ENCODE measurements at places on chromosomes 5 and 9.

DNA sequence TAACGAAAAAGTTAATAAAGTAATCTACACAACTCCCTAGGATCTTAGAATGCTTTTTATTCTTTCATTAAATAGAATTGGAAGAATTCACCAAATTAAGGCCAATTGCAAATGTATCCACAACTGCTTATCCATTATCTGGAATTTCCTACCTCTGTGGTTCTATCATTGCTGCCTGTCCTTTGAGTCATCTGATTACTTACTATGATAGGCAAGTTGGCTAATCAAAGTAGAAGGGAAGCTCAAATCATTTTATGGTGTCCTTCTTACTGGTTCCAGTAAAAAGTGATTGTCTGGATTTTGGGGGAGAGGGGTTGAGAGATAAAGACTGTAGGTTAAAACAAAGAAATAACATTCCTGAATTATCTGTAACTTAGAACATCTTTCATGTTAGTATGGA is 161.4 kb upstream of the GNA14 start:
- DNase-seq, result no peak

GRCh38 chr9:123251324-123251723 is 17.1 kb downstream of the STRBP start:
- DNase-seq, result no peak

DNA sequence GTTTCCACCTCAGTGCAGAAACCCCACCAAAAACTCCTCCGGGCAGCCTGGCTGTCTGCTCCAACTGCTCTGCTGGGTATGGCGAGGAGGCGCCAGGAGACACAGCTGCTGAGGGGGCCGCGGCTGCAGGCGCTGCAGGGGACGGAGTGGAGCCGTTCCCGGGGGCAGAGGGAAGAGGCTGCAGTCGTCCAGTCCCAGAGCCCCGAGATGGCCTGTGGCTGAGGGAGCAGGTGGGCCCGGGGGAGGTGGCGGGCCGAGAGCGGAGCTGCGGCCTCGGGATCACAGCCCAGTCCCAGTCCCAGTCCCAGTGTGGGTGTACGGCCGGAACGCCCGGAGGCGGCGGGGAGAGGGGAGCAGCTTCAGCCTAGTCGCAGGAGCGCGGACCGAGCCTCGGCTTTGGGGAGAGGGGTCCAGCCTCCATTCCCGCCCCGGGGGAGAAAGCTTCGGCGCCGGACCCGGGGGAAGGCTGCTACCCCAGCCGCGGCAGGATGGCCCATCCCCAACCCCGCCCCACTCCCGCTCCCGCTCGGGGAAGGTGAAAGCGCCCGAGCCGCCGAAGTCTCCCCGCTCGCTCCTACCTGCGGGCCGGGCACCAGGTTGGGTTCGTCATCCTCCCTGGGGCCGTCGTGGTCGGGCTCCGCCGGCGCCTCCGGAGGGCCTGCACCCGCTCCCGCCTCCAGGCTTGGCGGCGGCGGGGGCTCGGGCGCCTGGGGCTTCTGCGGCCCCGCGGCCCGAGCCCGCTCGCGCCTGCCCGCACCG is 513 bp downstream of the FAM193B start:
- DNase-seq, result no peak

GRCh38 chr5:126969548-126969947 is 60.8 kb downstream of the MARCHF3 start:
- no peak for DNase-seq

DNA sequence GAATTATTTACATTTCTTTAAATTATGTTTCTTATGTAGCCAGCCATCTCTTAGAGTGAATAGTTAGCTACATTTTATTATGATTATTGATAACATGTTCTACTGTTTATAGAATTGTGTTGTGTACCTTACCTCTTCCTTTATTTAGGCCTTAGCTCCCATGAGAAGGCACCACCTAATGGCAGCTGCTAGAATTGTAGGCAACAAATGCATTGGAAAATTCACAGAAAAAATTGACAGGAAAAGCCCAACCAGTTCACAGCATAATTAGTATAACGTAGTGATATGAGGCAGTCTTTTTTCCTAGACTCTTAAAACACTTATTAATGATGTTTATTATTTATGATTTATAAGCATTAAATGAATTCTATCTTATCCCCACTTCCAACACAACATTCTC is 175.8 kb downstream of the WDR70 start:
- no peak for DNase-seq

DNA sequence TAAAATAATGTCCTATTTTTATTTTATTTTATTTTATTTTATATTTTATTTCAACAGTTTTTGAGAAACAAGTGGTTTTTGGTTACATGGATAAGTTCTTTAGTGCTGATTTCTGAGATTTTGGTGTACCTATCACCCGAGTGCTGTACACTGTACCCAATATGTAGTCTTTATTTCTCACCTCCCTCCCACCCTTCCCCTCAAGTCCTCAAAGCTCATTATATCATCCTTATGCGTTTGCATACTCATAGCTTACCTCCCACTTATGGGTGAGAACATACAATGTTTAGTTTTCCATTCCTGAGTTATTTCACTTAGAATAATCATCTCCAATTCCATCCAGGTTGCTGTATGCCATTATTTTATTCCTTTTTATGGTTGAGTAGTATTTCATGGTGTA is 63.5 kb downstream of the ARRDC3 start:
- no peak for DNase-seq
